ENCODE measurements at places on chromosomes 2 and 18.
A peak's percentile ranks its signal among the peaks of the same experiment; 100 is the strongest.

- no peak for DNase-seq
These were observed 21.6 kb upstream of the AGXT start for GRCh38 chr2:240846873-240847595.

GRCh38 chr2:99336804-99337112 is 431 bp upstream of the EIF5B start:
- no peak for DNase-seq

- DNase-seq = no peak
These were observed 187.4 kb downstream of the LPIN1 start for GRCh38 chr2:11933854-11934253.

DNA sequence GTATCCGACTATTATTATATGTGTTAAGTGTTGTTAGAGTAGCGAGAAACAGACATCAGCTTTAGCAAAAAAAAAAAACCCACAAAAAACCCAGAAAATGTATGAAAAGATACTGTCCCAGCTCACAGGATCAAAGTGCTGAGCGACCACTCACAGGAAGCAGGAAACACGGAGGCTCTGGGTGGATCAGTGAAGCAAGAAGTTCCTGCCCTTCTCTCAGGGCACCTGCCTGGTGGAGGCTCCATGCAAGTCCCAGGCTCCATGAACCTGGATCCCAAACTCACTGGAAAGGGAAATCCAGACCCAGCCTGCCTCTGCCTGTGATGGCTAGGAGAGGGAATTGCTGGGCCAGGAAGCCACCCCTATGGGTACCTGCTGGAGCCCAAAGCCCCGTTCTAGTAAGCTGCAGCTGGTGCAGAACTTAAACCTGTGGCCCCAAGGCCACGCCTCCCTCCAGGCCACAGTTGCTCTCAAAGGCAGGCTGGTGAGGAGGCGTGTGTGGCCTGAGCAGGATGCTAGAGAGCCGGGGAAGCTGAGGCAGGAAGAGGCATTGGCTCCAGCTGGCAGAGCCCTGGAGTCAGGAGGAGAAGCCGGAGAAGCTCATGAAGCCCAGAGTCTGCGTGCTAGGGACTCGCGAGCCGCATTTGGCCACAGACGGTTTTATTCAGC is 63.5 kb upstream of the TAF1B start:
- DNase-seq = no peak

GRCh38 chr2:66772618-66773017 is 337.7 kb downstream of the MEIS1 start:
- peak; percentile 8 for DNase-seq

DNA sequence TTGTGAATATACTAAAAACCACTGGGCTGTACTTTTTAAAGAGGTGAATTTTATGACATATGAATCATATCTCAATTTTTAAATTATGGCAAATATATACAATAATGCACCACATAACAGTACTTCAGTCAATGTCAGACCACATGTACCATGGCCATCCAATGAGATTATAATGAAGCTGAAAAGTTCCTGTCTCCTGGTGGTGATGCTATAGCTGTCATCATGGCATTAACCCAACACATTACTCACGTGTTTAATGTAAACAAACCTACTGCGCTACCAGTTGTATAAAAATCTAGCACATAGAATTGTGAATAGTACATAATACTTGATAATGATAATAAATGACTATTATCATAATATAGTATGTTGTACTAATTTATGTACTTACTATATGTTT is 77.6 kb upstream of the ID2 start:
- peak; percentile 65 for DNase-seq

DNA sequence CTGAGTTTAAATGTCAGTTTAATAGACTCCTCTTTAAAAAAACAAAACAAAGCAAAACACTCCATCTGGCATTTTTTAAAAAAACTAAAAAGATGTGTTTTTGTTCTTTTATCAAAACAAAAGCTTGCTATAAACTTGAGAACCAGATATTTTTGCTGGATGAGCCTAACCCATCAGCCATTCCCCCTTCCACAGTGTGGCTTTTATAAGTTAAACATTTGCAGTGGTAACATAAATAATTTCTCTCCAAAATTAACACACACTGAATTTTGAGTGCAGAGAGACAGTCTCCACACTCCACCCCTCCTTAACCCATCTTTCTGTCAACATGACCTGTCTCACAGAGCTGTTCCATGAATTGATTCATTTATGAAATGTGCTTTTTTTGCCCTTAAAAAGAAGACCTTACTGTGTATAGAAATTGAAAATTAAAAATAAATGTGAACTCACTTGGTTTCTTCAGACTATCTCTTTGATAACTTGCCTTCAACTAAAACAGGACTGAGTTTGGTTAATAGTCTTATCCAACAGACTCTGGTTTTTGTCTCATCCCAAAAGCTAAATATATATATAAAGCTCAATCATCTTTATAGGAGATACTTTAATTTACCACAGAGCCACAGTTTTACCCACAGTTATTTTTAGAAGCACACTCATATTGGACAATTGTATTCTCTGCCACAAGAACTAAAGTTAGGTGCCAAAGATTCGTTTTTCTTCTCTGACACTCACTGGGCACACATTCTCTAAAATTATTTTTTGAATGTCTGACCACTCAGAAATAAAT is 64.8 kb upstream of the STK39 start:
- DNase-seq = no peak

- DNase-seq = no peak
These were observed 56.7 kb downstream of the ADI1 start for GRCh38 chr2:3462493-3463104.

- no peak for DNase-seq
These were observed 11.2 kb upstream of the MYO3B start for GRCh38 chr2:170166735-170167134.

- peak; percentile 79 for DNase-seq
These were observed 7.3 kb downstream of the PLA2R1 start for GRCh38 chr2:160054984-160055725.

- DNase-seq = peak; percentile 75
These were observed 12.1 kb downstream of the TTL start for GRCh38 chr2:112493858-112494648.

GRCh38 chr2:144472911-144473310 is 47.0 kb downstream of the ZEB2 start:
- DNase-seq = no peak

DNA sequence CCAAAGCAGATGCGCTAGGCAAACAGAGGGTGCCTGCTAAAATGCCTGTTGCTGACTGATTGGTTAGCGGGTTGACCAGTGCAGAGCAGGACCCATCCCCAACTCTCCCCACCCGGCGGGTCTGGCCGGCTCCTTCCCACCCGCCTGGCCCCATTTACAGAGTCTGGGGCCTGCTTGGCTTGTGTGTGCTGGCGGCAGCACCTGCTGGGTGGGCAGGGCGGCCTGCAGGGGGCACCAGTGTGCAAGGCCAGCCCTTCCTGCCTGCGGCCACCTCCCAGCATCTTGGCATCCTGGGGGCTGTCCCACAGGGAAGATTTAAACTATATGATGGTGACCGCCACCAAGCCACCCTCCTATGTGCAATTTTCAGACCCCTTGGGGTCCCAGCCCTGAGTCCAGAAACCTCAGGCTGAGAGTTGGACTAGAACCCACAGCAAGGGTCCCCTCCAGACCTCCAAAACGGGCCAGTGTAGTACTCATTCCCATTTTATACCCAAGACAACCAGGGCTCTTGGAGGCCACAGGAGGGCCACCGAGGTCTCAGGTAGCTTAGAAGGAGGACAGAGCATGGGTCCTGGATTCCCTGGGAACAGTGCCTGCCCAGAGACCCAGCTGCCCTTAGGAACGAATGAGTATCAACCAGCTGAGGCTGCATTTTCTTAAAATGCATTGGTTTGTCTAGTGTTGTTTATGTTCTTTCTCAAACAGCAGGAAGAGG is 173.6 kb downstream of the SMAD7 start:
- peak; percentile 34 for DNase-seq

DNA sequence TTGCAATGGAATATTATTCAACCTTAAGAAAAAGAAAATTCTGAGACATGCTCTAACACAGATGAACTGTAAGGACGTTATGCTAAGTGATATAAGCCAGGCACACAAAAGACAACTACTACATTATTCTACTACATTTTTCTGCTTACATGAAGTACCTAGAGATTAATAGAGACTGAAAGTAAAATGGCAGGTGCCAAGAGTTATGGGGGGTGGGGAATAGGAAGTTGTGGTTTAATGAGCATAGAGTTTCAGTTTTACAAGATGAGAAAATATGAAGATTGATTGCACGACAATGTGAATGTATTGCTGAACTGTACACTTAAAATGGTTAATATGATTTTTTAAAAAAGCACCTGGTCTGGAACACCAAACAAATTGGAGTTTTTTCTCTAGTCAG is 1231.6 kb upstream of the DDX18 start:
- no peak for DNase-seq

DNA sequence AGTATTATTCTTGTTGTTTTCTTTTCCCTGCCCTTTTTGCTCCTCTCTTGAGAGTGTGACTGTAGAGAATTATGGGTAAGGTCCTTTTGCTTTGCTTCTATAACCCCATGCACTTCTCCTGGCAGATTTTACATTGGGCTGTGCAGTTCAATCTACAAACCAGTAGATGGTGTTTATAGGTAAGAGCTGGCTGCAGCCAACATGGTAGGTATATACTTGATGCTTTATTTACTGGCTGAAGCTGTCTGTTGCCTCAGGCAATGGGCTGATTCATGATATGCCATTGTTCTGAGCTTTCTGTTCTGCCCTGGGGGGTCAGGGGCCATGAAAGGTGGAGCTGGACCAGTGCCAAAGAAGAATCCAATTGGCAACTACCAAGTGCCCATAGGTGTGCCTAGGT is 48.3 kb upstream of the MYL1 start:
- no peak for DNase-seq

DNA sequence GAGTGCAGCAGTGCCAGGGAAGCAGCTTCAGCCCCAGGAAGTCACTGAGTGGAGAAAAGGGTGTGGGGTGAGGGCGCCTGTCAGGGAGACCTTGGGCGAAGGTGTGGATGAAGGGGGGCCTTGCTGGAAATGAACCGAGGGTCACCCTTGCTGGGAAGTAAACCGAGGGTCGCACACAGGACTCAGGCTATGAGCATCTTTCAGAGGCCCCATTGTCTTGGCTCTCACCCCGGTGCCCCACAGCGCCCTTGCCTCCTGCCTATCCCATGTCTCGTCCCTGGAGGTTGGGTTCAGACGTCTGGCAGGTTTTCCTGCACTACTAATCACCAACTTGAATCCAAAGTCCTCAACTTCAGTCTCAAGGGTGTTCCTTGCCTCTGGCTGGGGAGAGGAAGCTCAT is 122.8 kb upstream of the PXDN start:
- no peak for DNase-seq

DNA sequence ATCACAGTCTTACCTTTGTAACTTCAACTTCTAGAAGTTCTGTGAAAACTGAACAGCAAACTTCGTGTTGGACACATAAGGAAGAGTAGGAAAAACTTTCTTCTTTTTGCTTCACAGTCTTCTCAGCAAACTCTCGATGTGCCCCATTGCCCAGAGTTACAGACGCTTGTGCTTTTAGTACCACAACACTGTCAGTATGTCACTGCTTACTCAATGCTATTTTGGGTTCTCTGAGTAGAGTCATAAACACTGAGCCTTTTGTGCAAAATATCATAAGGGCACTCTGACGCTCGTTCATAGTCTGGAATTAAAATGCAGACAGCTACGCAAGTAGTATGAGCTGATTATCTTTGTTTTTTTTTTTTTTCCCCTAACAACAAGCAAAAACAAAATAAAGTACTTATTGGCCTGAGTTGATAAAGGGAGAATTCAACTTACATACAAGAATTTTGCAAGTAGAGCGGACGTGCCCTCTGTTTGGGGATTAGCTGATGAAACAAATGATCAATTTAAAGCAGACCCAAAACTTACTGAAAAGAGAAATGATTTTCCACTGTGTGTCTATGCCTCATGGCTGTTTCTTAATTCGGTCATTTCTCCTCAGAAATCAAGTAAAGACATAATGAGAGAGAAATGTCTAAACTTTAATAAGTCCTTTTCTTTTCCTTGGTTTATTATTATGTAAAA is at the start of gene CDH19:
Gene CDH19, minus strand, starts transcription at position 150 of the 687 bp plus-strand sequence. CDS start 31,886 bp downstream, outside the sequence.
- no peak for DNase-seq

- no peak for DNase-seq
These were observed 235.2 kb upstream of the PIK3C3 start for GRCh38 chr18:41719808-41720207.

- no peak for DNase-seq
These were observed 102.1 kb downstream of the MEIS1 start for GRCh38 chr2:66536997-66537396.

- peak; percentile 69 for DNase-seq
These were observed 71.6 kb upstream of the RFX8 start for GRCh38 chr2:101546376-101547058.

GRCh38 chr2:240401781-240402551 is 33.5 kb upstream of the GPC1 start:
- no peak for DNase-seq

- DNase-seq = no peak
These were observed 51.9 kb downstream of the ANKMY1 start for GRCh38 chr2:240505910-240506309.

- DNase-seq = no peak
These were observed 122.2 kb upstream of the ARHGAP28 start for GRCh38 chr18:6607343-6607742.

- no peak for DNase-seq
These were observed 217.9 kb downstream of the UBE2E3 start for GRCh38 chr2:181198183-181198864.

GRCh38 chr2:3594493-3595281 is at the start of gene COLEC11:
COLEC11 (plus strand) TSS chr2:3595112; CDS start chr2:3604341, 9,229 bp downstream.
- no peak for DNase-seq

GRCh38 chr2:24409171-24409570 is 48.8 kb upstream of the ITSN2 start:
- no peak for DNase-seq

GRCh38 chr2:112877423-112877822 is 33.5 kb upstream of the IL37 start:
- DNase-seq = peak; percentile 12

- peak; percentile 33 for DNase-seq
These were observed 445 bp downstream of the MLPH start for GRCh38 chr2:237487496-237487895.

GRCh38 chr2:189685540-189686229 is 11.2 kb downstream of the ANKAR start:
- peak; percentile 70 for DNase-seq

- no peak for DNase-seq
These were observed 402.4 kb downstream of the EPHA4 start for GRCh38 chr2:221169724-221170123.

GRCh38 chr18:68739462-68739861 is 24.6 kb upstream of the TMX3 start:
- no peak for DNase-seq

DNA sequence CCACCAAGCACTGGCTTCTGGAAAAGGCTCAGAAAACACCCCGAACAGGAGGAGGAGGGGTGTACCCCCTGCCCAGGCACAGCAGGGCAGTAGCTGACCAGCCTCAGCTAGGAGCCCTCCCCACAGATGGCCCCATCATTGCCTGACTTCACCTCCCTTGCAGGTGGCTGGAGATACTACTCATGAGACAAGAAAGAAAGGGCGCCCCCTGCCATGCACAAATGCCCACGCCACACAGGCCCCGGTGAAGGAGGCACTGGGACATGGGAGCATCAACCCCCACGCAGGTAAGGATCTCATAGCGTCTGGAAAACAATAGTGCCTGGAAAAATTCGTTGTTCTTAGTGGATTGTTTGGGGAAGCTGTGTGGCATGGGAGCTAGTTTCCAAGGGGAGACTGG is 240.6 kb downstream of the TFCP2L1 start:
- no peak for DNase-seq

Data from fibroblast of mammary gland (primary cell).